ENCODE measurements at places on chromosomes 11 and 22.

DNA sequence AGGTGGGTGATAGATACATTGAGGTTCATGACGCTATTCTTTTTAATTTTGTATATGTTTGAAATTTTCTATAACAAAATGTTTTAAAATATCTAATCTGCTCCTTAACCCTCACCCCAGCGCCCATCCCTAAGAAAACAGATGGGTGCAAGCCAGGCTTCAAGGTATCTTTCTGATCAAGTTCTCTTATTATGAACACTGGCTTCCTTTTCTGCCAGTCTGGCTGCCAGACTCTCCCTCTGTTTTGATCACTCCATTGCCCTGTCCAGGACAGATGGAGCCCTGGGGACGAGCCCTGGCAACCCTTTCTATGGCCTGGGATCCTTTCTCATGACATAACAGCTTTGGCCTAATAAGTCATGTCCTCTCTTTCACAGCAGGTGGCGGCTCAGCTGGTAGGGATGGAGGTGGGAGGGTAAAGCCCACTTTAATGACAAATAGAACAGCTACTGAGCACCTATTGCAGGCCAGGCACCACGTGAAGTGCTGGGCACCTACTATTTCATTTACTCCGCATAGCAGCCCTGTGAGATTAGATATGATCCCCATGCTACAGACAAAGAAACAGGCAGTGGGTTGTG is 38.4 kb downstream of the DRD2 start:
- no peak for DNase-seq

DNA sequence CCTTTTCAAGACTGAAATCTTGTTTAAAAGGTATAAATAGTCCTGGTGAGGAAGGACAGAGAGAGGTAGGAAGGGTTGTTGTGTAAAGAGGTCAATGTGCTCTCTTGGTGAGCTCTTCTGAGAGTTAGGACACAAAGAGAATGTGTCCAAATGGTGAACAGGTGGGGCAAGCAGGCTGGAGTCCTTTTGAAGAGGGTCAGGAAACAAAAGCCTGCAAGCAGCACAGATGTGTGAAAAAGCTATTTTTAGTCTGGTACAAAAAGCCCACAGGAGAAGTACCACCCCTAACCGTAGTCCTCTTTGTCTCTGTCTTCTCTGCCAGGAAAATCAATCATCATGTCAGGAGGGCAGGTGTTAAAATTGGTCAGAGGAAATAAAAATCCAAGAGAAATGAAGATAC is 54.4 kb upstream of the SYN3 start:
- no peak for DNase-seq

GRCh38 chr11:107490836-107491235 is 33.2 kb upstream of the CWF19L2 start:
- DNase-seq = no peak

GRCh38 chr11:29458252-29458651 is 558.6 kb downstream of the KCNA4 start:
- DNase-seq = no peak

DNA sequence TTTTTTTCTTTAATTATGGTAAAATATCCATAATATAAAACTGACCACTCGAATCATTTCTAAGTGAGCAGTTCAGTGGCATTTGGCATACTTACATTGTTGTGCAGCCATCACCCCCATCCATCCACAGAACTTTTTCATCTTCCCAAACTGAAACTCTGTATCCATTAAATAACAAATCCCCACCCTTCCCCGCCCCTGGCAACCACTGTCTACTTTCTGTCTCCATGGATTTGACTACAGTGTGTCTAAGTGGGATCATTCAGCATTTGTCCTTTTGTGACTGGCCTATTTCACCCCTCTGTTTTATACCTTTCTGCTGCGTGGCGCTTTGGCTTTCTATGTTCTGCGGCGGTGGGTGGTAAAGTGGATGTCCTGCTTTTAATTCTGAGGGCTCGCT is 49.1 kb downstream of the RTN4R start:
- no peak for DNase-seq

- DNase-seq = no peak
Measured at GRCh38 chr22:20396639-20397038, 2.7 kb downstream of the ZNF74 start.

GRCh38 chr11:117094776-117095175 is 3.5 kb downstream of the SIK3 start:
- no peak for DNase-seq

DNA sequence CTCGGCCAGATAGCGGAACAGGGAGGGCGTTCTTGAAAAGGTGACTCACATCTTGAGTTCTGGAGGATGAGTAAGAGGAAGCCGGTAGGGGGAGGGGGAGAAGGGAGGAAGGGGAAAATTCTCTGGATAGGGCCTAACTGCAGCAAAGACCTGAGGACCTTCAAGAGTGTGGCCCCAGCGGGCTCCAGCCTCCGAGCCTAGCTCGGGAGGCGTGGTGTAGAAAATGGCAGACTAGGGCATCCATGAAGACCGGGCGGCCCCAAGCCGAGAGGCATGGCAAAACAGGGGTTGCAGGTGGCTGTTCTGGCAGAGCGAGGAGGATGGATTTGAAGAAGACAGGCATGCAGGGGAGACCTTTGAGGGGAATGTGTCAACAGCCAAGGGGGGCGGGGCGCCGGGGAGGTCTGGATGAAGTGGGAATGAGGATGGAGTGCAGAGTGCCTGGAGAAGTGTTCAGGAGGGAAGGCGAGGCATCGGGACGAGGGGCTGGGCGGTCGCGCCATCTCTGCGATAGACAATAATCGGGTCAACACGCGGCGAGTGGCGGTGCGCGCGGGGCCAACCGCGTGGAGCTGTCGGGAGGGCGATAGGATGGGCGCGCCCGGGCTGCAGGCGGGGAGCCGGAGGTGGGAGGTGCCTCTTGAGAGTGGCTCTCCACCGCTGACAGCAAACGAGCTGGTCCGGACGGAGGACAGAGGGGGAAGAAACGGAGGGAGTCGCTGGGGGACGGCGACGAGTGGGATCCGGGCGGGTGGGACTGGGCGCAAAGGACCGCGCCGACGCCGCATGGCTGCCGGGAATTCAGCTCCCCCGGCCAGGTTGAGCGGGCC is 40.0 kb upstream of the CREB3L1 start:
- peak; percentile 26 for DNase-seq

- no peak for DNase-seq
Measured at GRCh38 chr11:93852242-93852641, 1.8 kb upstream of the VSTM5 start.

DNA sequence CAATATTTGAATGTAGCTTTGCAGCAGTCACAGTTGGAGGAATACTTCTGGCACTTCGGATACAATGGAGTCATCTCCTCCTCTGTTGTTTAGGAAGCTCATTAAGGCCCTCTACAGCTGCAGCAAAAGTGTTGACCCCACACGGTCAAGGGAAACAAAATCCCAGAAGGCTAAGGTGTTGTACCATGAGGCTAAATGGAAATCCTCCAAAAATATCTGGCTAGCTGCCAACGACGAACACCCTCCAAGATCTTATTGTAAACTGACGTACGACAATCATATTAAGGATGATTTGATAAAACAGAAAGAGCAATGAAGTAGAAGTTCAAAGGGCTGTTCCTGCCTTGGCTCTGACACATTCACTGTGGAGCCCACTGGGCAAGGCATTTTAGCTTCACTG is 4.0 kb downstream of the POGLUT3 start:
- no peak for DNase-seq

GRCh38 chr11:11808992-11809615 is 32.7 kb upstream of the USP47 start:
- no peak for DNase-seq

DNA sequence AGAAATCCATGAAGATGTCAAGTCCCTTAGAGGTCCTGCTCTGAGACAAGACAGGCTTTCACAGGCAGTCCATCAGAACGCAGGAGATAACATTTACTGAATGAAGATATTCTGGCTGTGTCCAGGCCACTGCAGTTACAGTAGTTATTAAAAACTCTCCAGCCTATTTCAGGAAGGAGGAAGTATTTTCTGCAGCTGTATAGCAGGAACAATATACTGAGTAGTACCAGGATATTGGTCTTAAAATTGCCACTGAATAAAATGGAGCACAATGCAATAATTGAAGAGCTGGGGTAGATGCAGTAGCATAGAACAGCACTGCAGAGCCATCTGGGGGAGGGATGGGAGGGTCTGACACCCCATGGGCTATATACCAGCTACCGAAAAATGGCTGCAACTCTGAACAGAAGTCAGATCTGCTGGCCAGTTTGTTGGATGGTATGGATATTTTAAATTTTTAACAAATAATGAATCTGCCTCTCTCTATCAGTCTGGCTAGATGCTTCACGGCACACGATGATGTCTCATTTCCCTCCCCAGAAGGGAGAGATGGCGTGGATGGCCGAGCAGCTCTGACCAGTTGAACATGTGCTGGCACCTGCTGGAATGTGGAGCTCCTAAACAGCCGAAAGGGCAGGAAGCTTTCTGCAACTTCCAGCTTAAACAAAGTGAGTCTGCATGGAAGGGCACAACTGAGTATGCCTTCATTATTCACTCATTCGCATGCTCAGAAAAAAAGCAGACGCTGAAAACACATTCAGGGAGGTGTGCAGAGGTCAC is 342.1 kb upstream of the SYN3 start:
- DNase-seq = no peak

GRCh38 chr11:15327786-15328231 is 213.1 kb downstream of the INSC start:
- no peak for DNase-seq

GRCh38 chr11:86781546-86781945 is 18.8 kb upstream of the PRSS23 start:
- DNase-seq = no peak

DNA sequence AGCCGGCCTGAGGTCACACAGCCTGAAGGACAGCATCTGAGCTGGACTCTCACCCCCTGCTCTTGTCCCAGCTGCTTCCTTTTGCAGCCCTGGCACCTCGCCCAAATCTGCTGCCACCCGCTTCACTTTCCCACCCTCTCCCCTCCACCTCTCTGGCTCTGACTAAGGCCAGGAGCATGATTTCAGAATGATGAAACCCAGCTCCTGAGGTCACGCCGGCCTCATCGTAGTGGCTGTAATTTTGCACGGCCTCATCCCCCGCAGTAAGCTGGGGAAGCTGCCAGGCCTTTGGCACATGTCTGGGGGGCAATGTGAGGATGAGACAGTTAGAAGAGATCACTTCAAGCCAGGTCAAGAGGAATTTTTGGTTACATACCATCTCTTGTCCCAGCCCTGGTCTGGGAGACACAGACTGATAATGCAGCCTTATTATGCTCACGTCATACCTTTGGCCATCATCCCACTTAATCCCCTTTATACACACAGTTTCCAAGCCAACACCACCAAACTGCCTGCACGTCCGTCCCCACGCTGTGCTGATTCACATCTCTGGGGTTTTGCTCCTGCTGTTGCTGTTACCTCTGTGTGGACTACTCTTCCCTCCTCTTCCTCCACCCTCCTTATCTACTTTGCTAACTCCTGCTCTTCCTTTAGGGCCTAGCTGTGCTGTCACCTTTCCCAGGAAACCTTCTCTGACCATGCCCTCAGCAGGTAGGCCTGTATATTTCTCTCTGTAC is 58.1 kb downstream of the CHRDL2 start:
- no peak for DNase-seq

DNA sequence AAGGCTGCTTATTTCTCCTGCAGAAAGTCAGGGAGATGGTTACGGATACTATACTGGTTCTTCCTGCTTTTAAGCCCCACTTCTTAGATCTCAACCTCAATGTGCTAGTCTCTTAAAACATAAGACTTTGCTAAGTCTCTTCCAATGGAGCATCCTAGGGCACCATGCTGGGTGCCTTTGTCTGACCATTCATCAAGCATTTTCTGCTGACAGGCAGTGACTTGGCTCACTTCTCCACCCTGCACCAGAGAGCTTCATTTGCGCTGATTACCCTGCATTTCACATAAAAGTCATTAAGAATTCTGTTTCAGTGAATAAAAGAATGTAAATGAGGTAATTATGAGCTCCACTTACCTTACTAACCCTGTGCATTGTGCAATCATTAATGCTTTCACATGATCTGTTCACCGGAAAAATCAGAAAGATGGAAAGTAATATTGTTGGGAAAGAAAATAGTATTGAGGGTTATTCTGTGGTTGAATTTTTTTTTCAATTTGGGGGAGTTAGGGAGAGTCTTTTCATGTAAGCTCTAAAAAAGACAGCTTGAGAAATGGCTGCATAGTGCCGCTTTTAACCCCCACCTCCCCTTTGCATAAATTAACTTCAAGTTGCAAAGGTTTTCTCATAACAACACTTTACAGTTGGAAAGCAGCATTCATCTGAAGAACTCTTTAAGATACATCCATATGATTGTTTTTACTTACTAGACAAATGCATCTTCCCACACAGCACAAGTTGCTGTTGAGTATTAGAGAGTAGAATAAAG is 677.3 kb upstream of the KIRREL3 start:
- no peak for DNase-seq

DNA sequence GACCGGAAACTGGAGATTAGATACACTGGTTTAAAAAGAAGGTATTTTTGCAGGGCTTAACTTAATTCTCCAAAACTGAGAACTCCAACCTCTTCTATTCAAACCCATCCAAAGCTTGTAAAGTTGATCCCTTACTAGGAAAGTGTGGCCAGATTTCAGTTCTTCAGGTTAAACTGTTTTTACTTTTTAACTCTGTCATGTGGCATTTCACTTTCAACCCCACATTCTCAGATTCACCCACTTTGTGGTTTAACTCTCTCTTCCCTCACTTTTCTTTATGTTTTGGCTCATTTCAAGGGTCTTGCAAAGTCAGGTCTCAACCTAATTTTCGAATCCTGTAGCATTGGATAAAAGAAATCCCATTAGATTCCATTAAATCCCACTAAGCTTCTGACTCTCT is 75.4 kb downstream of the MPPED2 start:
- DNase-seq = no peak

GRCh38 chr11:101321222-101321621 is 191.6 kb upstream of the PGR start:
- no peak for DNase-seq

GRCh38 chr11:117843666-117844484 is 19.3 kb upstream of the FXYD2 start:
- peak; percentile 79 for DNase-seq

- DNase-seq = no peak
Measured at GRCh38 chr11:114034956-114035355, 24.6 kb upstream of the ZBTB16 start.

GRCh38 chr11:34749666-34750659 is 129.1 kb downstream of the EHF start:
- no peak for DNase-seq

GRCh38 chr11:38510041-38510440 is 1912.0 kb upstream of the RAG2 start:
- DNase-seq = no peak

Data from activated B cell treated with CpG ODN at 0.5 μM for 24 hours (primary cell).